Stimulated activated CD4-positive, alpha-beta T cell treated with anti-CD3 and anti-CD28 coated beads, Interleukin-2, amount 100 ng/mL, for 48 hours (primary cell): ENCODE measurements at places on chromosomes 7 and 10.

- DNase-seq, result no peak
Measured at GRCh38 chr10:130189608-130190054, 53.4 kb downstream of the GLRX3 start.

- no peak for DNase-seq
Measured at GRCh38 chr10:84432891-84433290, 104.5 kb downstream of the CCSER2 start.

GRCh38 chr7:197413-198335 is 5.3 kb downstream of the FAM20C start:
- no peak for DNase-seq

DNA sequence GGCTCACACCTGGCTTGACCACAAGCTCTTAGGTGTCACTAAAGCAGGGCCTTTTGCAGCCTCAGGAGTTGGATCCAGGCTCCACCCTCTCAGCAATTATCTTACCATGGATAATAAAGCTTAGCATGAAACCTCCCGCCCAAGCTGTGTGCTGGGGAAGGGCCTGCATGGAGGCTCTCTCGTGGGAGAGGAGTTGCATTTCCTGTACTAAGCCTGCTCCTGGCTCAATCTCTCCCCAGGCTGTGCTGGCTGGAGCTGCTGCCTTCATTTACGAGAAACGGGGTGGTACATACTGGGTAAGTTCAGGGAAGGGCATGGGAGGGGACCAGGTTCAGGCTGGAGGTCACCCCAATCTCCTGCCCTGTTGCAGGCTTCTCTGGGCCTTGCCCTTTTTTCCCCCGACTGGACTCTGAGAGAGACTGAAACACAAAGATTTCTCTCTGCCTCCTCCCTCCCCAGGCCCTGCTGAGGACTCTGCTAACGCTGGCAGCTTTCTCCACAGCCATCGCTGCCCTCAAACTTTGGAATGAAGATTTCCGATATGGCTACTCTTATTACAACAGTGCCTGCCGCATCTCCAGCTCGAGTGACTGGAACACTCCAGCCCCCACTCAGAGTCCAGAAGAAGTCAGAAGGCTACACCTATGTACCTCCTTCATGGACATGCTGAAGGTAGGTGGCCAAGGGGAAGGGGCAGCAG is 2.7 kb downstream of the TMEM176A start:
- no peak for DNase-seq

- no peak for DNase-seq
Measured at GRCh38 chr7:11607686-11608085, 224.3 kb downstream of the THSD7A start.

DNA sequence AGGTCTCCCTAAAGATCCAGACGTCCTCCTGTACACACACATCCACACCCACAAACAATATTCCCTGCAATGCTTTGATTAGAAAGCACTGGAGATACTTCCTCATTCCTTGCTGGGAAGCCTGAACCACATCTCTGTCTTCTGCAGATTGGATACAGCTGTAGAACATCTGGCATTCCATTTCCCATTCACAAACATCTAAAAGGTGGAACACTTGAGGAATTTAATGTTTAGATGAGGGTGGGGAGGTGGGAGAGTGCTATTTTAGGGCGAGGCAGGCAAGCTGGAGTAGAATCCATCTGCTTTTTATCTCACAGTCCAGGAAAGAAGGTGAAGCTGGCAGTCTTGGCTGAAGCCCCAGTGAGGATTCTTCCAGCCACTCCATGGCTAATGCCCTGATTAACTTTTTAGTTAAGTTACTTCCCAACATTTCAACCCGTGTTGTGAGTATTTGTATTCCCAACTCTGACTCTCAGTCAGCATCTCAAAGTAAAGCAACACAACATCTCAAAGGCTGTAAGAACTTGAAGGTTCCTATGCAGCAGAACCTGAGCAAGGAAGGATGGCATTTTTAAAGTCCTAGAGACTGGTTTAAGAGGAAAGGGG is 46.1 kb downstream of the CYTH3 start:
- DNase-seq, result no peak

GRCh38 chr7:127976738-127977120 is 54.5 kb downstream of the LRRC4 start:
- no peak for DNase-seq

- no peak for DNase-seq
Measured at GRCh38 chr7:63789378-63790176, 209.1 kb upstream of the ZNF722 start.

- DNase-seq, result no peak
Measured at GRCh38 chr7:21428659-21428941, 717 bp downstream of the SP4 start.
